ENCODE measurements at places on chromosomes 1 and 21.

DNA sequence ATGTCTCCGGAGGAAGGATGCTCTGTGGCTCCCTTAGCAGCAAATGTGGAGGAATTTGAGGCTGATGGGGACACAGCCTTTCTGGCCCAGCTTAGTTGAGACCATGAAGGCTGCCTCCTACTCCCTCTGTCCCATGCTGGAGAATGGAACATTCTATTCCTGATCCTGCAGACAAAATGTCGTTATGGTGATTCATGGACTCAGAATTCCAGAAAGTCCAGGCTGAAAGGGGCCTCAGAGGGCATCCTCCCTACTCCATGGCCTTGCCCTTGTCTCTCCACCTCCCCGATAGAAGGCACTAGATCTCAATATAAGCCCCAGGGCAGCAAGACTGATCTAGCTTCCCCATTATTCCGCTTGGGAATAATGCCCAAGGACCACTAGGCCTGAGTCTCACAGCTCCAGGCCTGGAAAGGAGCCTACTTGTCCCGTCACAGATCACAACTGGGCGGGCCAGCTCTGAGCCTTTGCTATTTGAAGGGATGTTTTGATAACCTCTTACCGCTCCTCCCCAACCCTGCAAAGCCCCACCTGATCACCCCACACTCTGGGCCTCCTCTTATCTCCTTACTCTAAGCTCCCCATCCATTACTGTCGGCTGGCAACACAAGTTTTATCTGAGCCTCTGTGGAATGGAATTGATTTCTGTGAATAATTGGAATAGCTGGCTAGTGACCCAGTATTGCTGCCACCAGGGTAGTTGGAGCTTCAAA, 52.8 kb upstream of the TRABD2B start:
- DNase-seq, result no peak

DNA sequence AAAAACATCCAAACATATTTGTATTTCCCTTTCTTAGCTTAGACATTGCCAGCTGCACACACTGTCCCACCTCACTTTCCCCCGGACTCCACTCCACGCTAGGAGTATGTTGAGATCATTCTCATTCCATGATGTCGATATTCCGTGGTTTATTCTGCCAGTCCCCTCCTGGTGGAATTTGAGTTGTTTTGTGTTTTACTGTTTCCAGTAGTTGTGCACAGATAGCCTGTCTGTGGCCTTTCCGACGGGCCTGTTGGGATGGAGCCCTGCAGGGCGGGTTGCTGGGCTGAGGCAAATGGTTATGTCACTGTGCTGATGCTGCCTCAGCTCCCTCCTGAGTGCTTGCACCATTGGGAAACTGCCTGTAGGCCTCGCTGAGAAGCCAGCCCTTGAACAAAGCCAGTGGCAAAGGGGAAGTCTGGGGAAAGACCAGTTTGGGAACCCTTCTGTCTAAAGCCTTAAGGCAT, 12.8 kb downstream of the TRAPPC10 start:
- DNase-seq, result peak; percentile 76

GRCh38 chr1:224238756-224239155, 55.7 kb downstream of the DEGS1 start:
- DNase-seq, result no peak

DNA sequence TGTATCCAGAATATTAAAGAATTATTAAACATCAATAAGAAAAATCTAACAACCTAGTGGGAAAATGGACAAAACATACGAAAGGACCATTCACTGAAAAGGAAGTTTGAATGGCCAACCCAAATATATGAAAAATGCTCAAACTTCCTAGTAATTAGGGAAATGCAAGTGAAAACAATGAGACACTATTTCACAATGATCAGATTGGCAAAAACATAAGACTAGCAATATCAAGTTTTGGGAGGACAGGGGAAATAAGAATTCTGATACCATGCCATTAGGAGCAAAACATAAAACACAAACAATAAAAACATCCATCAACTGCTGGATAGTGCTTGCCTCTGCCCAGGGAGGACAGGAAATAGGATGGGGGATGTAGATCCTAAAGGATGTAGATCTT, 14.3 kb downstream of the XCL2 start:
- DNase-seq, result no peak

GRCh38 chr1:62022382-62022983, 172.2 kb upstream of the L1TD1 start:
- DNase-seq, result no peak

GRCh38 chr1:100455478-100456072, 82.4 kb upstream of the GPR88 start:
- DNase-seq, result peak; percentile 30

DNA sequence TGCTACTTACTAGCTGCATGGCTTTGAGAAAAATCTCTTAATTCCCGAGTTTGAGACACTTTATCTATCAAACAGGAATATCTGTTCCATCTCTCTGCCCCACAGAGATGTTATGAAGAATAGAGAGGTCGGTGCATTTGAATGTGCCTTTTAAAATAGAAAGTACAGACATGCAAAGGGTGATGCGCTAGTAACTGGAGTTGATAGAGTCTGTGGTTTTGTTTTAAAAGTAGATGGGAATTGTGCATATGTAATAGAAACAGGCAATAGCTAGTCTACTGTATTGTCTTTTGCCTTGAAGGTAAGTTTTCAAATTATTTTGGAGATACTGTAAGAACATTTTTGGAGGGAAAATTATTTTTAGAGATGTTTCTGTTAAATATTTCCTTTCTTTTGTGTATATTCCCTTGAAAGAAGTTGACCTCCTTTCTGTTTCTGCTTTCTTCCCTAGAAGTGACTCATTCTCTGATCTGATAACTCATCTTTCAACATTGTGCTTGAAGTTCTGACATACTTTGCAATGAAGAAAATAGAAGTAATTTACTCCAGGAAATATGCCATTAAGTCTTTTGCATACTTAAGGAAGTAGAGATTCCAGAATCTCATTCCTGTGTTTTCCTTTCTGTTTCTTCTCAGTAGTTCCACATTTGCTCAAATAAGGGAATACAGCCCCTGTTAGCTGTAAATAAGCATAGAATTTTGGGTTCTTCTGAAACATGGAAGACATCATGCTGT, 151.6 kb downstream of the SDCCAG8 start:
- DNase-seq, result peak; percentile 3

DNA sequence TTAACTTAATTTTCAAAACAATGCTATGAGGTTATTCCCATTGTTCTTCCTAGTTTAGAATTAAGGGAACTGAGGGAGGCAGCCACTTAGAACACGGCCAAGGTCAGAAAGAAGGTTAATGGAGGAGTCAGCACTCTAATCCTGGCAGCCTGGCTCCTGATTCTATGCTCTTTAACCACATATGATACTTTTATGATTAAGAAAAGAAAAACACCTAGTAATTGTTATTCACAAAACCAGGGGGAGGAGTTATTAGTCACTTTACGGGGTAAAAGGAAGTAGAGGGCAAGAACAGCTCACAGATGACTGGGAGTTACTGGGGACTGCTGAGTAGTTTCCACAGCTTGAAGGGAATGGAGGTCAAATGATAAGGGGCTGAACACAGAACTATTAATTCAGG, 38.6 kb downstream of the GADD45A start:
- no peak for DNase-seq

- peak; percentile 78 for DNase-seq
These were observed 7.0 kb downstream of the LRRC71 start for GRCh38 chr1:156927215-156928042.

GRCh38 chr1:82903626-82904025, 1095.3 kb downstream of the TTLL7 start:
- DNase-seq, result no peak

GRCh38 chr1:180961622-180962021, 48.9 kb downstream of the KIAA1614 start:
- no peak for DNase-seq

DNA sequence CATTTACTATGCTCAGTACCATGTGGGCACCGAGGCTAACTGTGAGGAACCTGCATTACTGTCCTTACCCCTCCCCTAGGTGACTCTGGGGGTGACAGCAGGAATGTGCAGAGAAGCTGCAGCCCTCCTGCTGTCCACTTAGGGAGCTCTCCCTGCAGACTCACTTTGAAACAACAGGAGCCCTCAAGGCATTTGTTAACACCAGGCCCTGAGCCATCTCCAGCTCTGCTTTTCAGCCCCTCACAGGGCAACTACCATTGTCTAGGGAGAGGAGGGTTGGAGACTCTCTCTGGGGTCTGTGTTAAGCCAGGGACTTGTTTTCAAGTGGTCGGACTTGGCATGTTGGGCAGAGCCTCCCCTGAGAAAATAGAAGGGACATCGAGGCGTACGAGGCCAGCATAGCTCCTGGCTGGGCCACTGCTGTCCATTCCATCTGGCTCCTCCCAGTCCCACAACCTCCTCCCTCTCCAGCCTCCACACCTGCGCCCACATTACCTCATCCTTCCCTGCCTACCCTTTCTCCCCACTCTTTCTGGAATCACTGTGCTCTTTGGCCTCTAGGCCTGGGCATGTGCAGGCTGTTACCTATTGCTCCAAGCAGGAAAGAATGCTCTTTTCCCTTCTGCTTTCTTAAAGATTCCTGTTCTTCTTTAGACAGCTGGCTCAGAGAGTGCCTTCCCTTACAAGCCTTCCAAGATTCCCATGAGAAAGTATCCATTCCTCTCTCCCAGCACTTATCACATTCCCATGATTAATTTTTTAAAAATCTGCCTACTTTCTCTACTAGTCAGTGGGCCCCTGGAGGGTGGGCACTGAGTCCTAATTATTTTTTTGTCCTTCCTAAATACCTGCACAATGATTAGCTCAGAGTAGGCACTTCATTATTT, 102.7 kb upstream of the GCLM start:
- no peak for DNase-seq

DNA sequence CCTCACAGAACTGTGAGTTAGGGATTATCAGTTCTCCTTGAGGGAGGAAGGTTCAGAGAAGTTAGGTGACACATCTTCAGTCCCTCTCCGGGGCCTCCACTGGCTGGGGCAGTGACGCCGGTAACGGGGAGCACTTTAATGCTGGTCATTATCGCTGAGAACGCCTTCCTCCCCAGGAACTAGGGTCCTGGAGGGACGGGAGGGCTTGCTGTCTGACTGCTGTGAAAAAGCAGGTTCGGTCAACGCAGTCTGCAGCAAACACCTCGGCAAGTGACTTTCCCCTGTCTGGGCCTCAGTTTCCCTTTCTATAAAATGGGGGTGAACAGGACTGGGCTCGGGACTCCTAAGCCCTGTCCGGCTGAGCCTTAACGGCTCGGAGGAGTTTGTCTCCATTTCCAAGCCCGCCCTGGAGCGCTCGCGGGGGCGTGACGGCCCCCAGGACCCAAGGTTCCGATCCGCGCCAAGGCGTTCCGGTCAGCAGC, 341 bp upstream of the TMEM61 start:
- no peak for DNase-seq

DNA sequence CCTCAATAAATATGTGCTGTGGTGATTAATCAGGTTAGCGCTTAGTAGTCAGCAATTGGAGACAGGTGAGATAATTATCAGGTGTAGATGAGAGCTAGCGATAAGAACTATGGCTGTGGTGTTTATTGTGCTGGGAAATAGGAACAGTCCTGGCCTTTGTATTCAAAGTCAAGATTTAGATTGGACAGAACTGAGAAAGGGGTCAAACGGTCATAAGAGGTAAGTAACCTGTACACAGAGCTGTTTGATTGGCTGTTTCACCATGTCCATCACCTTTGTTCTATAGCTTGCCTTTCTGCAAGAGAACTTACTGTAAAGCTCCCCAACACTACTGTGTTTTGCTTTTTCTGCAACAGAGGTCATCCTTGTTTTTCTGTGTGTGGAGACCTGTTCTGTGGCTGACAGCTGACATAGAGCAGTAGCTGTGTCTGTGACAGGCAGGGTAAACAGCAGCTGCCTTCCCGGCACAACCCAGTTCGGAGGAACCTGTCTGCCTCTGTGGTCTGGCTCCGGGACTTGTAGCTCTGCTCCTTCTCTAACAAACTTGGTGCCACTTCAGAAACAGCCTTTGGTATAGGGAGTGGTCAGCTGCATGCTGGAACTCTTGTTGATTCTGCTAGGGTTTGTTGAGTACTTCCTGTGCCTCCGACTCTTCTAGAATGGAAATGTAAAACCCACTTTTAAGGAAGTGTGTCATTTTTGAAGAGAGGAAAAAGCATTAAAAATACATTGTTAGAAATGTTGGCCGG, 21.1 kb upstream of the CDC42 start:
- no peak for DNase-seq

- no peak for DNase-seq
These were observed 3.4 kb upstream of the RPE65 start for GRCh38 chr1:68453060-68453670.

DNA sequence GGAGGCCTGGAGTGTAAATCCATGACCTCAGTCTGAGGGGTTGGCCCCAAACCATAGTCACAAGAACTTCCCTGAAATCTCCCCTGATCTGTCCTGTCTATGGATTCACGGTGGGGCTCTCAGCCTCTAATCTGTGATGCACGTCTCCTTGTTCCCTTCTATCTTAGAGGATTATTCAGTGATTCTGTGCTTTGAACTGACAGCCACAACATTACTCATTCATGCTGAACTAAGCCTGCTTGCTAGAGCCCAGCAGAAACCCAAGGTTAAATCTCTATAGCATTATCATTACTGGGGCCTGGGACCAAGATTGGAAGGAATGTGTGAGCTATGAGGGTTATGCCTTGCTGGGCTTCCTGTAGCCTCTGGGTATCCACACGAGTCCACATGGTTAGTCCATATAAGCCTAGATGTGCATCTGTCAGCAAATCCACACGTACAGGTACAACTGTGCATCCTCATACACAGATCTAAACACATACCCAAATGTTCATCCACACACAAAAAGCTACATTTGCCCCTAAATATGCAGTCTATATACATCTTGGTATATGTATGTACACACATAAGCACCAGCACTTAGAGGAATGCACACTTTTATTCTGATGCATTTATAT, 22.4 kb upstream of the MAGOH start:
- no peak for DNase-seq

DNA sequence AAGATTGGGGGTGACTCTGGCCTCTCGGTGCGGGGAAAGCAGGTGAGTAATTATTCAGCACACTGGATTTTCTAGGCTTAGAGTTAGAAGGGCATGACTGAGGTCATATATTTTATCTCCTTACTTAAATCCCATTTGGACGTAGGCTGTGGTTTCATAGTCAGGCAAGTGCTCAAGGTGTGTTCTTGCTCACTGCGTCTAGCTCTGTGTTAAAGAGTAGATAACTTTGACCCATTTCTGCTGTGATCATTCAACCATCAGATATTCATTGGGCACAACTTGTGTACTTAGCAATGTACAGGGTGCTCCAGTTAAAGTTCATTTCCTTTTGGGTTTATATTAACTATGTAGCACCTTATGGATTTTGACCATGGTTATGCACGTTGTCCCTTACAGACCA, 14.6 kb downstream of the PFKFB2 start:
- DNase-seq, result no peak

- no peak for DNase-seq
These were observed 110.4 kb downstream of the UCK2 start for GRCh38 chr1:165937829-165938228.

- DNase-seq, result peak; percentile 73
These were observed 233.0 kb upstream of the IRF2BP2 start for GRCh38 chr1:234842726-234843641.

GRCh38 chr1:115115521-115116161, 26.3 kb upstream of the TSPAN2 start:
- no peak for DNase-seq

- no peak for DNase-seq
These were observed 59.7 kb downstream of the SLX9 start for GRCh38 chr21:44999428-44999971.

GRCh38 chr1:213425376-213426030, 374.5 kb downstream of the RPS6KC1 start:
- DNase-seq, result no peak

GRCh38 chr1:42952303-42953001, 6.2 kb downstream of the SLC2A1 start:
- no peak for DNase-seq

- no peak for DNase-seq
These were observed 68.8 kb downstream of the GRIK3 start for GRCh38 chr1:36965275-36966159.

- DNase-seq, result no peak
These were observed 27.0 kb upstream of the USH2A start for GRCh38 chr1:216450227-216450626.
